ENCODE measurements at places on chromosomes 13 and 19.

DNA sequence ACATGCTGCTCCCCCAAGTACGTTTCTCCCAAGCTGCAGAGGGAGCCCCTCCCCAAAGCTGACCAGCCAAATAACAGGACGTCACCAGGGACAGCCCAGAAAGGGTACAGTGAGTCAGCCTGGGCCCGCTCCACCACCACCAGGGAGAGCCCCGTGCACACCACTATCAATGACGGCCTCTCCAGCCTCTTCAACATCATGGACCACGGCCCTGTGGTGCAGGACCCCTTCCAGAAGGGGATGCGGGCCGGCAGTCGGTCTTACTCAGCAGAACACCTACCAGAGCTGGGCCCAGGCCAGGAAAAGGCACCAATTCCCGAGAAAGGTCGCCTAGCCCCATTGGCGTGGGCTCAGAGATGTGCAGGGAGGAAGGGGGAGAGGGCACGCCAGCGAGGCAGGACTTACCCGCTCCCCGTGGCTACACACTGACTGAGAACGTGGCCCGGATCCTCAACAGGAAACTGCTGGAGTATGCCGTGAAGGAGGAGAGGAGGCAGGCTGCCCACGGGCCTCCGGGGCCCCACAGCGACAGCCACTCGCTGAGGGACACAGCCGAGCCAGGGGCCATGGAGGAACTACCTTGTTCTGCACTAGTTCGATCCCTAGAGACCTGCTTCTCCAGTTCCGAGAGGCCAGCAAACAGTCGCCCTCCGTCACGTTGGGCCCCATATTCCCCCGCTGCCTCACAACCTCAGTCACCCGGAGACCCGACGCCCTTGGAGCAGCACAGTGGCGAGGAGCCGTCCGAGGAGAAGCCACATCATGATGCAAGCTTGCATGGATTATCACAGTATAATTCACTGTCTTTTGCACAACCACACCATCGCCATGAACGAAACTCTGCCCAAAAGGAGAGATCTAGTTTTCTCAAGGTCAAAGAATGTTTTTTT, 815.9 kb upstream of the KLHL1 start:
- no peak for DNase-seq

DNA sequence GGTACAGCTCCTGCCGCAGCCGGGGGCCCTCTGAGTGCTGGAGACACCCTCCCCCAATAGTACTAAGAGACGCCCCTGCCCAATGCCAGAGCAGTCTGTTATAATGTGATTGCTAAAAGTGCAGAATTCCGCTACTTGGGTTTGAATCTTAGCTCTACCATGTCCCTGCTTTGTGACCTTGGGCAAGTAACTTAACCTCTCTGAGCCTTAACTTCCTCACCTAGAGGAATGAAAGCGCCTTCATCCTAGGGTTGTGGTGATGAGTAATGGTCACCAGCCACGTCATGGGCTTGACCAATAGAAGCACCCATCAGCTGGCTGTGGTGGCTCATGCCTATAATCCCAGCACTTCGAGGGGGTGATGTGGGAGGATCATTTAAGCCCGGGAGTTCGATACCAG, 6.5 kb downstream of the PLEKHG2 start:
- no peak for DNase-seq

GRCh38 chr13:99326012-99326411, 18.8 kb upstream of the GPR183 start:
- DNase-seq = no peak

DNA sequence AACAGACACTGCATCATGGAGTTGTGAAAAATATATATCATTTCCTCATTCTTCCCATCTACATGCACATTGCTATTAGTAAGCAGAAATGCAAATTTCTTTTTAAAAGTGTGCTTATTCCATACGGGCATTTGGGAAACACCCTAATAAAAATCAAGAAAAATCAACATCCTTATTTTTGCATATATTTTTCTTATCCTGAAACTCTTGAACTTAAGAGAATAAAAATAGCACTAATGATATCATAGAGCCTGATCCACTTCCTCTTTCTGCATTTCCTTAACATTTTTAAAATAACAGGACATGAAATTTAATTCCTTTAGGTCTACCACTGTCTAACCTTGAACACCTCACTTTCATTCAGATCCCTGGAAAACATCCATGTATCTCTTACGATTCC, 123.3 kb downstream of the VWA8 start:
- DNase-seq = no peak

- no peak for DNase-seq
These were observed 19.8 kb downstream of the PAK4 start for GRCh38 chr19:39145180-39145953.

- DNase-seq = no peak
These were observed 5.3 kb downstream of the MLNR start for GRCh38 chr13:49225223-49226042.

DNA sequence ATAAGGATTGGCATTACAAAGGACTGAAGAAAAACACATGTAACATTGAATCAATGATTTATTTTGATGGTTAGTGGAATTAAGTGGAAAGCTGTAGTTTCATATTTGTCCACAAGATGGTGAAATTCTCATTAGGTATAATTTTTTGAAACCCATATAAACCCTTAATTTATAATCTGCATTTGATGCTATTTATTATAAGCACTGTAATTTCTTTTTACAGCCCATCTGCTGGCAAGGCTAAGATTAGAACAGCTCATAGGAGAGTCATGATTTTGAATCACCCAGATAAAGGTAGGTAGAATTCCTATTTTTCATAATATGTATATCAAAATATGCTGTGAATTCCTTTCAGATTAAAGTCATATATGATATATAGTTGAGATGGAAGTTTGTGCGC, 62.2 kb downstream of the DNAJC15 start:
- peak; percentile 11 for DNase-seq

DNA sequence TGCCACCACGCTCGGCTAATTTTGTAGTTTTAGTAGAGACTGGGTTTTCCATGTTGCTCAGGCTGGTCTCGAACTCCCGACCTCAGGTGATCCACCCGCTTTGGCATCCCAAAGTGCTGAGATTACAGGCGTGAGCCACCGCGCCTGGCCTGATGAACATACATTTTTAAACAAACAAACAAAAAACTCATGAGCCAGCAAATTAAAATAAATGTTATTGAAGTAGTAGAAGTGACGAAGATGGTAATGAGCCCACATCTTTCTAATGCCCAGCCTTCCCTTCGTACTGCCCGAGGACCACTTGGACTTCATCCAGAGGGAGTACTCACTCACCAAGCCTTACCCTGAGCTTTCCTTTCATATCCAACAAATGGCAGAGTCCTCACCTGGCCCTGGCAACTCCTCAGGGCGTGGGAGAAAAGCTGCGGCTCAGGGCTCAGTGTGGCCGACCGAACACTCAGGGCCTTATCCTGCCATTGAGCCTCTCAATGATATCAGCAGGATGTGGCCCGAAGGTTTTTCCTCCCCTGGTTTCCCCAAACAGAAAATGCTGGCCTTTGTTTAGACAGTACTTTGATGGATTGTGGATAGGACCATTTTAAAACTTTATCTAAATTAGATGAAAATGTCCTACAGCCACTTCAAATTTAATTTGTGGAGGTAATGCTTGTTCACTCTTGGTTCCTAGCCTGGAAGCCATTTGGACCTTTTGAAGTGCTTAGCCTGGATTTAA, 22.8 kb upstream of the ABCC4 start:
- no peak for DNase-seq

- peak; percentile 60 for DNase-seq
These were observed 590 bp upstream of the LGI4 start for GRCh38 chr19:35135389-35135909.

GRCh38 chr13:40993987-40994386, 25.1 kb downstream of the ELF1 start:
- DNase-seq = no peak

- DNase-seq = no peak
These were observed 16.4 kb downstream of the DOT1L start for GRCh38 chr19:2180114-2180513.

DNA sequence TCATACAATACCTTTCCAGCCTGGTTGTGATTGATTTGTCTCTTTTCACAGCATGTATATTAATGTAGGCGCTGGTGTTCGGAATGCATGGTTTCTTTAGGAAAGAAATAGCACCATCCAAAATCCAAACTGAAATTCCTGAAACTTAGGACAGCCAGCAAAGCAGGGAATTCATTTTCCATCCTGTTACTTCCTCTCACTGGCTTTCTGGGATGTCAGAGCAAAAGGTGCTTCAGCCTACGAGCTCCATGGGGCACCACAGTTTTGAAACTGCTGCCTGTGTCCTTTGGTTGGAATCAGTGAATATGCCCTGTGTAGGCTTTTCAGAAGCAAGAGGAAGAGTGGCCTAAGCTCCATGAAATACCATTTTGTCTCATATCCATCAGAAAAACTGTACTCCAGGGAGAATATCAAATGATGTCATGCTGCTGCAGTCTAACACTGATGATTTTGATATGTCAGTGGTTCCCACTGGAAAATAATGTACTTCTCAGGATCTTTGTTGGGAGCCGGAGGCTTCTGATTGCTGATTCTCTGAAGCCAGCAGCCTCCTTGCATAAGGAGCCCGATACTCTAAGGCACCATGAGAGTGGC, 117.8 kb upstream of the SERP2 start:
- DNase-seq = no peak

DNA sequence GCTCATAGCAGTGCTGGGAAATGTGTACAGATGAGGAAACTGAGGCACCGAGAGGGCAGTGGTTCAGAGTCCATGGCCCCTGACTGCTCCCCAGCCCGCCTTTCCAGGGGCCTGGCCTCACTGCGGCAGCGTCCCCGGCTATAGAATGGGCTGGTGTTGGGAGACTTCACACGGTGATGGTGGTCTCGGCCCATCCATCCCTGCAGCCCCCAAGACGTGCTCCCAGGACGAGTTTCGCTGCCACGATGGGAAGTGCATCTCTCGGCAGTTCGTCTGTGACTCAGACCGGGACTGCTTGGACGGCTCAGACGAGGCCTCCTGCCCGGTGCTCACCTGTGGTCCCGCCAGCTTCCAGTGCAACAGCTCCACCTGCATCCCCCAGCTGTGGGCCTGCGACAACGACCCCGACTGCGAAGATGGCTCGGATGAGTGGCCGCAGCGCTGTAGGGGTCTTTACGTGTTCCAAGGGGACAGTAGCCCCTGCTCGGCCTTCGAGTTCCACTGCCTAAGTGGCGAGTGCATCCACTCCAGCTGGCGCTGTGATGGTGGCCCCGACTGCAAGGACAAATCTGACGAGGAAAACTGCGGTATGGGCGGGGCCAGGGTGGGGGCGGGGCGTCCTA, 15.9 kb downstream of the LDLR start:
- no peak for DNase-seq

DNA sequence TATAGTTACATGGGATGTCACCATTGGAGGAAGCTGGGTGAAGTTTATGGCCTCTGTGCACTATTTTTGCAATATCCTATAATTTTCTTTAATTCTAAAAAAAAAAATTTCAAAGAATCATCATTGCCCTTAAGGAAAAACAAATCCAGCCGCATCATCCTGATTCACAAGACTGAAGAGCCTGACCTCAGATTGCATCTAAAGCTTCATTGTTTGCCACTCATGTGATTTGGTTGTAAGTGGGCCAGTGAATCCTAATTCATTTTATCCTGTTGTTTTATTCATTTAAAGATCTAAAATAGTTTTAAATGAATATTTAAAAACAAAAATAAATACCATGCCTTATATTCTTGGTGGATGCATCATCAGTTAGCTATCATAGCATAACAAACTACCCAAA, 504.5 kb downstream of the TBC1D4 start:
- DNase-seq = no peak

- DNase-seq = no peak
These were observed 35.5 kb upstream of the TMEM255B start for GRCh38 chr13:113723410-113724015.

Data from activated CD4-positive, alpha-beta T cell treated with anti-CD3 and anti-CD28 coated beads, Interleukin-2, Interleukin-4, amounts not matched to agents 100 ng/mL and 50 ng/mL, durations not matched to agents 16 hours and 8 hours (primary cell).